Stimulated activated CD4-positive, alpha-beta T cell treated with anti-CD3 and anti-CD28 coated beads, Interleukin-1b, Interleukin-23, amount 100 ng/mL, for 1 hour (primary cell): ENCODE measurements at places on chromosomes 16 and 17.

DNA sequence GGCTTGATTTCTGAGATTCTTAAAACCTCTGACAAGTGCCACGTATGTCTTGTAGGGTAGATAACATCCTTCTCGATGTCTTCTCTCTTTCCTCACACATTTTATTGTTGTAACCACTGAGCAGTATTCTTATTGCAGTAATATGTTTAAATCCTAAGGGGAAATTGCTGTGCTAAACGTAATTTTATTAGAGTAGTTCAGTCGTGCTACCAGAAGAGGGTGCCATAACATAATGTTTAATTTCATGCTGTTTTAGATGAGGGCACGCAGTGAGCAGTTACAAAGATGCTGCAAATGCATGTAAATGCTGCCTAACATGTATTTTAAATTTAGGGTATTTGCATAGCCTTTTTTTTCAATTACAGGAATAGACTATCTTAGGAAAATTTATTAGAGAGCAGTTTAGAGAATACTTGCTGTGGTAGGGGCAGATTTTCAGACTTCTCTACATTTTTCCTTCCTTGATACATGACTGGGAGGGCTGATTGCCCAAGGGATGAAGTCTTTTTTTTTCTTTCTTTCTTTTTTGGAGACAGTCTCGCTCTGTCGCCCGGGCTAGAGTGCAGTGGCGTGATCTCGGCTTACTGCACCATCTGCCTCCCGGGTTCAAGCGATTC lies 51.7 kb downstream of the GAN start:
- no peak for DNase-seq

- no peak for DNase-seq
These were observed 12.8 kb downstream of the PECAM1 start for GRCh38 chr17:64377769-64378282.

DNA sequence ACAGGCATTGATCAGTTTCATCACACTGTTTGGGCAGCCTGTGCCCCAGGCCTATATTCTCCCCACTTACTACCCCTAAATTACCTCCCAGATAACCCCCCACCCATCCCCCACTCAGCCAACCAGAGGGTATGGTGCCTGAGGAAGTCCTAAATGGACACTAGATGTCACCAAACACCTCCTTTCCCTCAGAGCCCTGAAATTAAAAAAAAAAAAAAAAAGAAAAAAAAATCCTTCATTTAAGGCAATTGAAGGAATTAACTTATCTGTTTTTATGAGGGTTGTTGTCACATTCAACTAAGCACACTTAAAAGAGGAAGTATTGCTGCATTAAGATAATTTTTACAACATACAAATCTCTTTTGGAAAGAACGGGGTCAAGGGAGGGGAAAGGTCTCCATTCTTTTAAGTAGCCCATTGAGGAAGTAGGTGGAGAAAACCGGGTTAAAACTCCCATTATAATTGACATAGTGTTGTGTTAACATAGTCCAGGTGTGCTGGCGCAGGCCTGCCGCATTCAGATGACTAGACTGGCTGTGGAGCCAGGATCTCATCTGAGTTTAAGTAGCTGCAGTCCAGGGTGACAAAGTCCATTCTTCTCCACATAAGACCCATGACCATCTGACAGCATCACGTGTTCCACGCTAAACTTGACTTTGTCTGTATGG lies 46.3 kb downstream of the SNX11 start:
- no peak for DNase-seq

- no peak for DNase-seq
These were observed 3.0 kb downstream of the SYNGR3 start for GRCh38 chr16:1992704-1993317.

GRCh38 chr16:24771132-24771778 lies 41.8 kb downstream of the TNRC6A start:
- no peak for DNase-seq

GRCh38 chr16:17063201-17064139 lies 407.3 kb downstream of the XYLT1 start:
- DNase-seq: no peak

- DNase-seq: no peak
These were observed 141.2 kb downstream of the RBFOX3 start for GRCh38 chr17:79469646-79470045.

- DNase-seq: no peak
These were observed 11.6 kb downstream of the WNT9B start for GRCh38 chr17:46862949-46863348.

- no peak for DNase-seq
These were observed 195.8 kb downstream of the KCNJ2 start for GRCh38 chr17:70365091-70365583.

- DNase-seq: no peak
These were observed 12.4 kb downstream of the TENT4B start for GRCh38 chr16:50165473-50165872.

GRCh38 chr17:31089471-31089870 lies 5.3 kb upstream of the NF1 start:
- no peak for DNase-seq

- DNase-seq: no peak
These were observed 27.5 kb downstream of the ASPA start for GRCh38 chr17:3503285-3503684.

GRCh38 chr17:15351925-15352324 lies 10.5 kb upstream of the TEKT3 start:
- no peak for DNase-seq

DNA sequence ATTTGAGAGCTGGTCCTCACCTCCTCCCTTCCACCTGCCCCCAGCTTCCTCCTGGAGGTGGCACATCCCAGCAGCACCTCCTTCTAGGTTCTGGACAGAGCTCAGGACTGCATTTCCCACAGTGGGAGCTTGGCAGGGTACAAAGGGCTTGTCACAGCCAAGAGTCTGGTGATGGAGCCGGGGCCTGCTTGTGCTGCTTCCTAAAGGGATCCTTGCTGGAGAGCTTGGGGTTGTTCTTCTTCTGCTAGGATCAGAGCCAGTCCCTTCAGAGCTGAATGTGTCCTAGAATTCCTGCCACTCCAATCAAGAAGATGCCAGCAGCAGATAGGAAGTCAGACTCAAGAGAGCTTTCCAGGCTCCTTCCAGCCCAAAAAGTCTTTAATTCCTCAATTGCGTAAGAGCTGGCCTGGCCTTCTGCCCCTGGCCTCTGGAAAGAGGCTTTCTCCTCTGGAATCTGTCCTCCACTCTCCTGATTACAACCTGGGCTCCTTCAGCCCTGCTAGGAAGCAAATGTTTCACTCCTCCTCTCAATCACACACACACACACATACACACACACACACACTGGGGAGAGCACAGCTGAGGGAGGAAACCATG lies 4.4 kb downstream of the CD300E start:
- no peak for DNase-seq

DNA sequence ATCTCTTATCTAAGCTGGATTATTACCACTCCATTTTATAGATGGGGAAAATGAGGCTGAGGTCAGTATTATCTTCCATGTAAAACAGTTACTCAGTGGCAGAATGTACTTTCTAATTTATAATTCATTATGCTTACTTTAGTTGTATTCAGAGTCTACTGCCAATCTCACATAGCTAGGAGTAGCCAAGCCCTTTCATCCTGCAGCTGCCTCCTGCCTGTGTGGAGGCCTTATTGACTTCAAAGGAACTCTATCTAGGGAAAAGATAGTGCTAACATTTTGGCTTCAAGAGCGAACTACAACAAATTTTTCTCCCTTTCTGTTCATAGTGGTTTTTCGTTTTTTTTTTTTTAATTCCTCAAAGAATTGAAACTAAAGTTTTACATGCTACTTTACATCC lies 12.9 kb downstream of the RPGRIP1L start:
- no peak for DNase-seq

- no peak for DNase-seq
These were observed 89.3 kb upstream of the SDK2 start for GRCh38 chr17:73733517-73733916.

- DNase-seq: no peak
These were observed 38.8 kb downstream of the CLEC16A start for GRCh38 chr16:10983159-10983558.

DNA sequence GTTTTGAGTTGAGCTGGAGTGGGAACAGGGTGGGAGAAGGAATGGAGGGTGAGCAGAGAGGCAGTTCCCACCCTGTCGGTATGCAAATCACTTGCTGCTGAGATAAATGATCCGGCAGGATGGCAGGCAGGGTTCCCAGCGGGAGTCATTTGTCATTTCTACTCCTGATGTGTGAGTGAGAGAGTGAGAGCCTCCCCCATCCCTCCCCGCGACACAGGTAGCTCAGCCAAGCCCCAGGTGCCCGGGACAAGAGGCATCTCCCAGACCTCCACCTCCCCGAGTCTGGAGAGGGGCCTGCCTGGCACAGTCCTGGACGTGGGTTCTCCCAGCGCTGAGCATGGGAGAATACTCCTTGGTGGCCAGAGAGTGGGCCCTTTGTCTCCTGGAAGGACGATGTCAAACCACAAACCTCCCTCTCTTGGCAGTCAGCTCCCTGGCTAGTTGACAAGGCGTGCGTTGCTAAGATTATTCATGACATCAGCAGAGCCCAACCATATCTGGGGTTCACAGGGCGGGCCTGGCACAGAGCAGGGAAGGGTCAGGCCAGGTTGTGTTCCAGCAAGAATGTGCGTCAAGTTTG lies 33.7 kb upstream of the TNRC6C start:
- no peak for DNase-seq

- DNase-seq: no peak
These were observed 17.2 kb downstream of the USP7 start for GRCh38 chr16:8946544-8946943.

- peak; percentile 65 for DNase-seq
These were observed 6.8 kb upstream of the MEAK7 start for GRCh38 chr16:84511180-84511800.

DNA sequence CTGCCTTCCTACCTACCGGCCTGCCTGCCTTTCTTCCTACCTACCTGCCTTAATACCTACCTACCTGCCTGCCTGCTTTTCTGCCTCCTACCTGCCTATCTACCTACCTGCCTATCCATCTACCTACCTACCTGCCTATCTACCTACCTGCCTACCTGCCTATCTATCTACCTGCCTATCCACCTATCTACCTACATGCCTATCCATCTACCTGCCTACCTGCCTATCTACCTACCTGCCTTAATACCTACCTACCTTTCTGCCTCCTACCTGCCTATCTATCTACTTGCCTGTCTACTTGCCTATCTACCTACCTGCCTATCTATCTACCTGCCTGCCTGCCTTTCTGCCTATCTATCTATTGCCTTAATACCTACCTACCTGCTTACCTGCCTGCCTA lies 383.8 kb upstream of the PSMD7 start:
- DNase-seq: no peak

DNA sequence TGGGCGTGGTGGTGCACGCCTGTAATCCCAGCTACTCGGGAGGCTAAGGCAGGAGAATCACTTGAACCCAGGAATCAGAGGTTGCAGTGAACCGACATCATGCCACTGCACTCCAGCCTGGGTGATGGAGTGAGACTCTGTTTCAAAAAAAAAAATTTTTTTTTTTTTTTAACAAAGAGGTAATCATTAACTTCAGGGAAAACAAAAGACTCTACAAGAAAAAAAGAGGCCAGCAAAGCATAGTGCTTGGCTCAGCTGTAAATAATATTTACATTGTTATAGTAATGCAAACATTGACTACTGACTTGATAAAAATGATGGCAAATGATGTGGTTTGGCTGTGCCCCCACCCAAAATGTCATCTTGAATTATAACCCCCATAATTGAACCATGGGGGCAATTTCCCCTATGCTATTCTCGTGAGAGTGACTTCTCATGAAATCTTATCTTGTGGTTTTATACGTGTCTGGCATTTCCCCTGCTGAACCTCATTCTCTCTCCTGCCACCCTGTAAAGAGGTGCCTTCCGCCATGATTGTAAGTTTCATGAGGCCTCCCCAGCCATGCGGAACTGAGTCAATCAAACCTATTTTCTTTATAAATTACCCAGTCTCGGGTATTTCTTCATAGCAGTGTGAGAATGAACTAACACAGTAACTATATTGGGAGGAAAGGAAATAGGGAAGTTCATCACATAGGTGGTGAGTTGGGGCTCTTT lies 12.7 kb upstream of the SSTR2 start:
- no peak for DNase-seq

- no peak for DNase-seq
These were observed 6.8 kb downstream of the OSGIN1 start for GRCh38 chr16:83959656-83960434.

GRCh38 chr17:32927724-32928585 lies at the start of gene TMEM98:
Gene TMEM98, plus strand, starts transcription at chr17:32928153. Its CDS starts 3,376 bp downstream, at chr17:32931529.
- no peak for DNase-seq

DNA sequence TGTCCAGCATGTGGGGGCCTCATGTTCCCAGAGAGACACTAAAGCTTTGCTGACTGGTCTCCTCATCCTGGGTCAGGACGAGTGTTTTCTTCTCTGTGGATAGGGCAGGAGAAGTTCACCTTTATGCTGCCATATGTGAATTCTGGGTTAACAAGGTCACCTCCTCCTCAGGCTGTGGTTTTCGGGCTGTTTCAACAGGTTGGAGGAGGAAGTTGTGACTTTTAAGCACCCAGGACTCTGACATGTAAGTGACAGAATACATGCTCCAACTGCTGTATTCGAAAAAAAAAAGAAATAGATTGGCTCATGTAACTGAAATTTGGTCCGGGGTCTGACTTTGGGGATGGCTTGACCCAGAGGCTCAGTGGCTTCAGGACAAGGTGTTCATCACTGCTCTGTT lies 54.2 kb downstream of the SNX20 start:
- no peak for DNase-seq

DNA sequence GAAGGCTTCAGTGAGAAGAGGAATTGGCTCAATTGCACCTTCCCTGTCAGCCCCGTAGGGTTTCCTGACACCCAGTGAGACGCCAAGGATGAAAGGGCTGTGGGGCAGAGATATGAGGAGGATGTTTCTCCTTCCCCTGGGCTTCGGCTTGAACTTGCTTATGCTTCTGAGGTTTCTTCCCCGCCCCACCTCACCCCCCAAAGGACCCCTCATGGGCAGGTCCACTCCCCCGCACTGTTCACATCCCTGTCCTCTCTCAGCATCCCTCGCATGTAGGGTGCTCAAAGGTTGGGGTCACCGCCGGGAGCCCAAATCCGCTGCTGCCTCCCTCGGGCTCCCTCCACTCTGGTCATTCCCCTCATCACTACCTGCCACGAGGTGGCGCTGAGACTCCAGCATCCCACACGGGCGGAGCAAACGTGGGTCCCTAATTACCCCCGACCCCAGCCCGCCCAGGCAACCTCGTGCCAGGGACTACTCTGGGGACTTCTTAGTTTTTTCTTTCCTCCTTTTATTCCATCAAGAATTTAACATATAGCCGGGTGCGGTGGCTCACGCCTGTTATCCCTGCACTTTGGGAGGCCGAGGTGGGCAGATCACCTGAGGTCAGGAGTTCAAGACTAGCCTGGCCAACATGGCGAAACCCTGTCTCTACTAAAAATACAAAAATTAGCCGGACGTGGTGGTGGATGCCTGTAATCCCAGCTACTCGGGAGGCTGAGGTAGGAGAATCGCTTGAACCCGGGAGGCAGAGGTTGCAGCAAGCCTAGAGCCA lies 3.3 kb upstream of the TRARG1 start:
- DNase-seq: peak; percentile 58

DNA sequence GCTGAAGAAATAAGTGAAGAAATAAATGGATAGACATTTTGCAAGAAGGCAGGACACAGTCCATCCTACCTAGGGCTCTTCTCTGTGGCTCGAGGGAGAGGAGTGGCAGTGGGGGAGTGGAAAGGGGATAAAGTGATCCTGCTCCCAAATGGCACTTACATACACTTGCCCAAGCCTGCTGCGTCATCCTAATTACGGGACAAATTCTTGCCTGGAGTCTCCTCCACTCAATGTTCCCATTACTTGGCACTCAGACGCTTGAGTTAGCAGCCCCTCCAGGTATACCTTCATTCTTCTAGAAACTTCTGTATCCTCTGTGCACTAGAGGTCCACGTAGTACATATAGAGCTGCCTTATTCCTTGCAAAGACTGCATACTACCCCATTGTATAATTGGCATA lies 15.7 kb upstream of the MAP3K14 start:
- DNase-seq: no peak
